Stimulated activated naive CD4-positive, alpha-beta T cell (primary cell): ENCODE measurements at places on chromosomes 7 and 10.

GRCh38 chr10:96390460-96390864 lies 31.7 kb upstream of the OPALIN start:
- no peak for DNase-seq

DNA sequence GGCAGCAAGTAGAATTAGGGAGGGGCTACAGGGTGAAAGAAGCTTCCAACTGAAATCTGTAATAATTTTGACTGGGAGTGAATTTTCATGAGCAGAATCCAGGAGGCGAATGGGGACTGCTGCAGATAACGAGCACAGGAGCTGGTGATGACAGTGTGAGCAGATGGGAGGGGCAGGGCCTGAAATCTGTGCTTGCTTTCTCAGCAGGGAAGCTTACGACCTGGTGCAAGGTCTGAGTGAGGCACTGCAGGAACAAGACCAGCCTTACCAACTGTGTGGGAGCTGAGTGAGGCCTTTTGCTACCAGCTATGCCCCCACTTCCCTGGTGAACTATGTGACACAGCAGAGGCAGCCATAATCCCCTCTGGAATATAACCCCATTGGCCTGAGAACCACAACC lies 109.8 kb downstream of the HPSE2 start:
- no peak for DNase-seq

GRCh38 chr7:77679608-77680007 lies 16.7 kb upstream of the RSBN1L start:
- DNase-seq, result no peak

GRCh38 chr10:506451-507354 lies 182.8 kb downstream of the DIP2C start:
- no peak for DNase-seq

DNA sequence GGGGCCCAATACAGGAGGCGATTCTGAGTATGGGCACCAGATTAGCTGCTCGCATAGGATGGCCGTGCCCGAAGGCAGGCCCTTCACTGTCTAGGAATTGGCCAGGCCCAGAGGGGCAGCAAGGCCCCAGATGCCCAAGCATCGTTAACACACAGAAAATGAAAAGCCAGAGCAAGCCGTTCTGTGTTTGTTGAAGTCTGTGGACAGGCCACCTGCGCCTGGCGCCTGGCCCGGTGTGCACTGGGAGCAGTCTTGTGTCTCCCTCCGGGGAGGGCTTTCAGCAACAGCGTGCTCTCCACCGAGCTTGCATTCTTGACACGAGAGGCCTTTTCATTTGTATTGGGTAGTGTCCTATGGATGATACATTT lies 34.5 kb upstream of the TTYH3 start:
- DNase-seq, result no peak

- DNase-seq, result no peak
These were observed 650.5 kb downstream of the SORCS3 start for GRCh38 chr10:105291571-105291970.

DNA sequence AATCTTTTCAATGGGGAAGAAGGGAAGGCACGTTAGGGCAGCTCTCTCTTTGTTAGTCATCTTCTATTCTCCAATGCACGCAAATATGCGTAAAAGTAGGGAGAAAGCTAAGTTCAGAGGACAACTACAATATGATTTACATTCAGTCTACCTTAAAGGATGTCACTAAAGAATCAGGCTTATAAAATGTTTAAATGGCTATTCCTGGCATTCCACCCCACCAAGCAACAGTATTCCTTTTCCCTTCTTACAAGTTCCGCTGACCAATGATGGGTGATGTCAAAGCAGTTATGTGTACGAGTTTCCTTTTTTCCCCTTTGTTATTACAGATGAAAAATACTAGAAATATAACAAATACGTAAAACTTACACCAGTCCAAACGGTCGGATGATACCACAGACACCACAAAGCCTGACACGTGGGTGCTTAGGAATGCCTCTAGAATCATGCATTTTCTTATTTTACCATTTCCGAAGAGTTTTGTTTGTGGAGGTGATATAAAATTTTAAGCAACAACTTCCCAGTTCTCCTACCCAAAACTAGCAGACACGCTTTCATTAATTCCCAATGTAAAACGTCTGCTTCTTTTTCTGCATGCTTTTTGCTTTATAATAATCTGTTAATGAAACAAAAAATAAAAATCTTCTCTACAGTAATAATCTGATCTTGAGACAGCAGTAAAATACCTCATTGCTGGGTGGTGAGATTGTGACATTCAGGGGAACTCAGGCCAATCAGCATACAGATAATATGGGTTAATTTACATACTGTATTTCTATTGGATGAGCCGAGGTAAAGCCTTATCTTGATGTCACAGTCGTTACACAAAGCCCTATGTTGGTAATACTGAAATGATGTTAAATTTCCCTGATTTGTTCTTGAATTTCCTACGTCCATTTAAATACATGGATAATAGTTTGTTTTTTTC lies 708 bp upstream of the GPR85 start:
- no peak for DNase-seq

- DNase-seq, result no peak
These were observed 44.1 kb downstream of the ZNF33B start for GRCh38 chr10:42594246-42594650.
